ENCODE measurements at places on chromosomes 4 and X.

DNA sequence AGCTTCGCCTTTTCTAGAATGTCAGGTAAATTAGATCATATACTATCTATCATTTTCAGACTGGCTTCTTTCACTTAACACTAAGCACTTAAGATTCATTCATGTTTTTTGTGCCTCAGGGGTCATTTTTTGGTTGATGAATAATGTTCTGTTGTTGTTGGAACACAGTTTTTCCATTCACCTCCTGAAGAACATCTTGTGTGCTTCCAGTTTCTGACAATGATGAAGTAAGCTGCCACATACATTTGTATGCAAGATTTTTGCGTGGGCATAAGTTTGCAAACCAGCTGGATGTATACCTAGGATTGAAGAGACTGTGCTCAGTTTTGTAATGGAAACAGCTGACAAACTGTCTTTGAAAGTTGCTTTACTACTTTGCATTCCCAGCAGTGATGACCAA is 37.6 kb downstream of the MAGEA9 start:
- DNase-seq: no peak

DNA sequence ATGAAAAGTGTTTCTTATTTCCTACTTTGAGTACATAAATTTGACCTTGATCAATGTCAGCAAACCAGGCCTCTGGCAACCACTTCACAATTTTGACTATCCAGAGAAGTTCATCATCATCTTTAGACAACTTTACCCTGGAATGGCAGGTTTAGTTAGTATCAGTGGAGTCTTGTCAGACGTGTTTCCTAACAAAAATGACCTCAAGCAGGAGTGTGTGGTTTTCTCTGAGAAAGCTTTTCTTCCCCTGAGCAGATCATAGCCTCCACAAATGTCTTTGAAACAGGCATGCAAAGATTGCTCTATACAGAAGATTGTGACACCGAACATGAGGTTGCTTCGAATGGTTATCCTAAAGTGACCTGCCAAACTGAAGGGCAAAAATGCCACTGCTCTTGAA is 642.3 kb downstream of the RPA4 start:
- DNase-seq: no peak

DNA sequence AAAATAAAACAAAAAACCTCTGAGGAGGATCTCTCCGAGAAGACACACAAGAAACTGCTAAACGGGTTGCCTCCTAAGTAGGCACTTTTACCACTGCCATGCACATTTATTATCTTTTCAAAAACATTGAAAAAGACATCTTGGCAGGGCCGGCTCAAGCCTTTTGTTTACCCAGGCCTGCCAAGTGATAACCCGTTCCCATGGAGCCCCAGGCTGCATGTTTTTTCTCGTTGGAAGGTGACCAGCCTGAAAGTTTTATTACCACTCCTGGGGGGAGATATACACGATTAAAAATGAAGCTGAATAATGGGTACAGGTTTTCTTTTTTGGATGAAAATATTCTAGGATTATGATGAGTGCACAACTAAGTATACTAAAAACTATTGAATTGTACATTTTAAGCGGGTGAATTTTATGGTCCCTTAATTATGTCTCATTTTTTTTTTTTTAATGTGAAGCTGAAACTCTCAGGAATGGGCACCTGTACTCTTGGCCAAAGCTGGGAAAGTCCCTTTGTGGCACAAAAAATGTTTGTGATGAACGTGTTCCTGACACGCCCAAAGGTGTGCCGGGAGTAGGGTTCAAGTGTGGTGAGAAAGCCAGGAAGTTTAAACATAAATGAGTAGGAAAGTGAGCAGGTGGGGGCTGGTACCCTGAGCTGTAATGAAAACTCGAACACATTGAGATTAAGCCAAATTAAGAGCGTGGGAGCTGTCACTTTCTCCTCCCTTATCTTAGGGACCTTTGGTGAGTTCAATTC is 1.5 kb upstream of the MAP7D2 start:
- no peak for DNase-seq

DNA sequence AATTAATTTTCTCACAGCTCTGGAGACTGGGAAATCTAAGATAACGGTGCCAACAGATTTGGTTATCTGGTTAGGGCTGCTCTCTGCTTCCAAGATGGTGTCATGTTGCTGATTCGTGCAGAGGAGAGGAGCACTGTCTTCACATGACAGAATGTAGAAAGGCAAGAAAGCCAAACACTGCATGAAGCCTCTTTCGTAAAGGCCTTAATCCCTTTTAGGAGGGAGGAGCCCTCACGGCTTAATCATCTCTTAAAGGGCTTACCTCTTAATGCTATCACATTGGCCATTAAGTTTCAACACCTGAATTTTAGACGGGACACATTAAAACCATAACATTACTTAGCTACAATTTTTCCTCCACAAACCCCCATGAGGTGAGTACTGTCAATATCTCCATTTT is 174.1 kb downstream of the COX18 start:
- DNase-seq: no peak

GRCh38 chr4:6526156-6526555 is 48.8 kb upstream of the MAN2B2 start:
- no peak for DNase-seq

- DNase-seq: no peak
These were observed 2.6 kb downstream of the UNC5C start for GRCh38 chr4:95546221-95546620.

- no peak for DNase-seq
These were observed 3.5 kb downstream of the GPC3 start for GRCh38 chrX:133981924-133982323.

DNA sequence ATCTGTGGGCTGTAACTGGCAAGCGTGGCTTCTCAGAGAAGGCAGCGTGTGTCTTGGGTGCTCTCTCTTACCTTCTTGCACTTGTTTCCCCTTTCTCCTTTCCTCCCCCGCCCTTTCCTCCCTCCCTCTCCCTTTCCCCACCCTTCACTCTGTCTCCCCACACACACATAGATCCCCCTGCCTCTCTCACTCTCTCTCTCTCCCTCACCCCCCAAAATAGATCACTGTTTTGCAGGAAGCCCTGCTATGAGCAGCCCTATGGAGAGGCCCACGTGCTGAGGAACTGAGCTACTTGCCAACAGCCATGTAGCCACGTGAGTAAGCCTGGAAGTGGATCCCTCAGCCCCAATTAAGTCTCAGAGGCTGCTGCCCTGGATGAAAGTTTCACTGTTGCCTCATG is 4.3 kb upstream of the PNMA6E start:
- DNase-seq: no peak

DNA sequence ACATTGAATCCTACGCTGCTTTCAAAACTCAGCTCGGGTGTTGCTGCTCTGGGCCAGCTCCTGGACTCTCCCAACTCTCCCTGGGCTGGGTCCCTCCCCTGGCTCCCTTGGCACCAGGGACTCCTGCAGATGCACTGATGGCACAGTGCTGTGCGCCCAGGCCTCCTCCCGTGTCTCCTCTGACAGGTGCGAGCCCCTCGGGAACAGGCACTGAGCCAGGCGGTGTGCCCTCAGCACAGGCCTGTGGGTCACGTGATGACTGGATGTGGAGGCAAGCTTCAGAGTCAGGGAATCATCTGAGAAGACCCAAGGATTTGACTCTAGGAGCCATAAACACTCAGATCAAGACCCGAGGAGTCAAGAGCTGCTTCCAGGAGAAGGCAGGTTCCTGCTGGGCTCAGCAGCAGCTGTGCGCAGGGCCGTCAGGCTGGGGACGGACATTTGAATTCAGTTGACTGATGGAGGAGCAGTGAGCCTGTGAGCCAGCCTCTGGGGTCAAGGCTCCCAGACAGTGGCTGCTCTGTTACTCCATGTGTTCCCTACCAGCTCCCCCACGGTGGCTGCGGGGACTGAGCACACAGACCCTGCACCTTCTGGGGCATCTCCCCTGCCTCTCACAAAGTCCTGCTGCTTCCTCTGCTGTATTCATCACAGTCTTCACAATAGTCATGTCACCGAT is 33.0 kb downstream of the NAT8L start:
- DNase-seq: no peak

- no peak for DNase-seq
These were observed 62.0 kb upstream of the CLNK start for GRCh38 chr4:10746371-10747171.

- DNase-seq: no peak
These were observed 126.6 kb downstream of the PALLD start for GRCh38 chr4:168623484-168623883.

GRCh38 chr4:77449171-77449570 is 156.4 kb upstream of the CXCL13 start:
- no peak for DNase-seq

GRCh38 chrX:18938710-18939109 is 45.2 kb downstream of the PHKA2 start:
- no peak for DNase-seq

DNA sequence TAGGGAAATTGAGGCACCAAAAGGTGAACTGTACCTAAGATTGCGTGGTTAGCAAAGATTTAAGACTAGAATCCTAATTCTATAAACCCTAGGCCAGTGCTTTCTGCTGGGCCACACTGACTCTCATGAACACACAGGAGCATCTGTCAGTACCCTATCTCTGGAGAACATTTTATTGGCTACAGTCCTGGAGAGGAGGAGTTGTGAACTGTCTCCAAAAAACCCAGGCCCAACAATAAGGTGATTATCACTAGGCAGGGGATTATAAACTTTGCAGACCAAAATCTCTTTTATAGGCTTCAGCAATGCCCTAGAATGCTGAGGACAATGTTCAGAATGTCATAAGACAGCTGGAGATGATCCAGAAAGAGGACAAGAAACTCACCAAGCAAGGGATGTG is 24.1 kb downstream of the OPHN1 start:
- no peak for DNase-seq

DNA sequence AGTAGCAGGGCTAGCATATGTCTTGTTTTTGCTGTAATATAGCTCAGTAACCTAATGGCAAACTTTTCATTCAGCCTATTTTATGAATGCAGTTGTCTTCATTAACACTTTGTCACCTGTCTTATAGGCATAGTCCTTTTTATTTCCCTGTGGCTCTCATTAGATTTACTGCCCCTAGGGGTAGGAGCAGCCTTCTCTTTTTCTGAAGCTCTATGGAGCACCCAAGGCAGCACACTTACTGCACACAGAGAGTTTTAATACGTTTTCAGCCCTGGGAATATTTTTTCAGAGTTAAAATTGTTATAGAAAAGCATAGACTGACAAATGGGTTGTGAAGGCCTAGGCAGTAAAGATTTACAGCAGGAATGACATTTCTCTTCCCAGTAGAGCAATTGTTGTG is 406.8 kb downstream of the TMA16 start:
- DNase-seq: no peak

DNA sequence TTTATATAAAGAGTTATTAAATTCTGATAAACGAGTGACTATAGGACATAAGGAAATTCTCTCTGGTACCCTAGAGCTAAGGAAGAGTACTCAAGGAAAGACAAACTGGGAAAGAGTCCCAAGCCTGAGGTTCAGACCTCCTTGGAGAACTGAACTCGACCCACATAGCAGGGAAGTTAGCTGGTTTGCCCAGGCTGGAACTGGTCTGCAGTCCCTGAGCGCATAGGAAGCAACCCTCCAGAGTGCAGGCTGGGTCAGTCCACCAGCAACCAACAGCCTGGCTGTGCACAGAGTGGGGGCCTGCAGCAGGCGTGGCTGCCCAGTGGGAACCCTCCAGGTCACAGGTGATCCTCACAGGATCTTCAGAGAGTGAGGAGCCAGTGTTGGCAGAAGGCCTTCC is 114.1 kb downstream of the SOWAHB start:
- no peak for DNase-seq

- DNase-seq: peak; percentile 1
These were observed 27.7 kb downstream of the CDKN2AIP start for GRCh38 chr4:183471946-183472708.

- DNase-seq: no peak
These were observed 159.3 kb downstream of the PTCHD1 start for GRCh38 chrX:23493941-23494374.

DNA sequence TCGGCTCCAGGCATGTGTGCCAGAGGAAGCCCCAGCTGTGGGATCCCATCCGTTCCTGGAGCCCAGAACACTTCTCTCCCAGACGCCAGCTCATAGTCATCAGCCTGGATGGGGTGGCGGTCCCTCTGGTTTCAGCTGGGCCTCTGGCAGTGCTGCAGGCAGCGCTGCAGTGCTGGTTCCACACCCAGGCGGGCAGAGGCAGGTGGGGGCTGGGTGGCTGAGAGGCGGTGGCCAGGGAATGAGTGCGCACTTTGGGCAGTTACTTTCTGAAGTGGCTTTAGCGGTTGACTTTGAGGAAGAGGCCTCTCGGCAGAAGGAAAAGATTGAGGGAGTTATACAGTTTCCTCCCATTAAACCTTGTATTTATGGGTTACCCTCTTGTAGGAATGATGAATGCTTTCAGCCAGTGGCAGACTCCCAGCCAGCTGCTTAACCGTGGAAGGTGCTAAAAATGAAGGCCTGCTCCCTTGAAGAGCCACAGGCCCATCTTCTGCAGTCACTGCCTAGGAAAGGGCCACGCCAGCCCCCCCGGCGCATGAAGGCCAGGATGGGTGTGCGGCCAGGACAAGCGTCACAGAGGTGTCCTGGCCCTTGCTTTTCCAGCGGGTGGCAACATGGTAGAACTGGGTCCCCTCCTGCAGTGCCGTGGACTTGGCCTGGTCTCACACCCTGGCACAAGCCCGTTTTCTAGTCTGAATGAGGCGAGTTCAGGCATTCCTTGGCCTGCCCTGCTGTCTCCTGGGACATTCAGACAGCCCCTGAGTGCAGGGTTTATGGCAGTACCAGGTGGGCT is 9.9 kb downstream of the TADA2B start:
- no peak for DNase-seq

GRCh38 chrX:102546828-102547493 is 30.4 kb upstream of the TMSB15A start:
- no peak for DNase-seq

DNA sequence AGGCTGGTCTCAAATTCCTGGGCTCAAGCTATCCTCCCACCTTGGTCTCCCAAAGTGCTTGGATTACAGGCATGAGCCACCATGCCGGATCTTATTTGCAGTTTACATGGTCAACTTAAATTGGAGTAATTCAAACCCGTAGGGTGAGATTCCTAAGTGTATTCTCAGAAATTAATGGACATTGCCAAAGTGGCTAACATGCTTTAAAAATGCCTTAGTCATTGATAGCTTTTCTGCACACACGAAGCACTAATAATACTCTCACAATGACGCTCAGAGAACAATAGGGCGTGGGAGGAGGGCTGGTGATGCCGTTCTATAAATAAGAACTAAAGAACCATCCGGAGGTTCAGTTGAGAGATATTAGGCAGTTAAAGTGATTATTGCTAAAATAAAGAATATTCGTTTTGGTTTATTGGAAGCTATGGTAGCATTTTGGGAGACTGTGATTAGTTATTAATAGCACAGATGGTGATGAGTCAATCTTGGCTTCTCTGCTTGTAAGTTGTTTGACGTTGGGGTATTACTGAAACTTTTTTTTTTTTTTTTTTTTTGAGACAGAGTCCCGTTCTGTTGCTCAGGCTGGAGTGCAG is 79.1 kb downstream of the TRAPPC11 start:
- DNase-seq: no peak

- no peak for DNase-seq
These were observed 4.8 kb downstream of the MND1 start for GRCh38 chr4:153349206-153349805.

DNA sequence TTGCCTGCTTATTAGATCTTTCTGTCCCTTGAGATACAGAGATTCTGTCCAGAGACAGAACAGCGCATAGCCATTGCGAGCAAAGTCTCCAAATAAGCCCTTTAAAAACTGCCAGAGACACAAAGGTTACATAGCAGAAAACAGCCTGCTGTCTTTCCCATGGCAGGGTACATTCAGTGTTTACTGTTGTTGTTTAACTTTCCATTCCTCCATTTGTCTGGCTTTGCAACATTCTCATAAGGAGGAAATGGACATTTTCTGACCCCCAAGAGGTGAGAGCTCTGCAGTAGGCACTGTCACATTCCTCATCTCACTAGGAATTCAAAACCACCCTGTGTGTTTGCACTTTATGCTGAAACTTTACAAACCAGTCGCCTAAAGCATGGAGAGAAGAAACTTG is 48.3 kb downstream of the PDE5A start:
- no peak for DNase-seq

Data from esophagus squamous epithelium (tissue), 5 donors.